COR-L47 (cell line): ENCODE measurements at places on chromosomes 3 and 15.

DNA sequence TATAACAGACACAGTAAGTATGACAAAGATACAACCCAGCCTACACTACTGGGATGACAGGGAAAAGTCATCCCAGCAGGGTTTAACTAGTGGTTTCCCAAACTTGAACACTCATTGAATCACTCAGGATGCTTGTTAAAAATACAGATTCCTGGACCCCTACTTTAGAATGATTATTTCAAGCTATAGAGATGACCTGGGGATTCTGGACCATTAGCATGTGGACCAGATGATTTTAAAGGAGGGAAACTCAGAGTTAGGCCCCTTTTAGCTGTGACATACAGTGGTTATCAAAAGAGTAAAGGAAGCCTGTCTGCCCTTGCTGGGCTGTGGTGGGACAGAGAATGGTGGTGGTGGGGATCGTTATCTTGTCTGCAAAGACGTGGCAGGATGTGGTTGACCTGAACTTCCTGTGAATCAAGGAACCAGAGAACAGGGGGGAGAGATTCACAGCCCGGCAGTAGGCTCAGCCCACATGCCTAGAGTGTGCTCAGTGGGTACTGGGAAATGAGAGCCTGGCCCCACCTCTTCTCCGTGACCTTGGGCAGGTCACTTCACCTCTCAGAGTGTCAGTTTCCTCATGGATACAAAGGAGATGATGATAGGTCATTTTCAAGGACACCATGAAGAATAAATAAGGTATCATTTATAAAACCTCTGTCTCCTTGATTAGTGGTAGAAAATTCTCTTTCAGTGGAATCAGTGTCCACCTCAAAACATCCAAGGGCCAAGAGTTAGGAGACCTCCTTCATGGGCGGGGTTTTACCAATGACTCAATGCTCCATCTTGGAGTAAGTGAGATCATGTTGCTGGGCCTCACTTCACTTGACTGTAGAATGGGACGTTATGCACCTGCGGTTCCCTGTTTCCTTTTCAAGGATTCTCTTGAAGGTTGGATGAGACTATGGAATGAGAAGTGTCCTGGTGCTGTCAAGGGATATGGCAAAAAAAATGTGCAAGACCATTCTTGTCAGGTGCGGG is 306.5 kb downstream of the RPLP1 start:
- no peak for DNase-seq

- no peak for DNase-seq
Observed at GRCh38 chr3:127749787-127750225, 72.5 kb downstream of the MGLL start.

GRCh38 chr3:146560678-146561077 is 16.3 kb upstream of the PLSCR1 start:
- no peak for DNase-seq

DNA sequence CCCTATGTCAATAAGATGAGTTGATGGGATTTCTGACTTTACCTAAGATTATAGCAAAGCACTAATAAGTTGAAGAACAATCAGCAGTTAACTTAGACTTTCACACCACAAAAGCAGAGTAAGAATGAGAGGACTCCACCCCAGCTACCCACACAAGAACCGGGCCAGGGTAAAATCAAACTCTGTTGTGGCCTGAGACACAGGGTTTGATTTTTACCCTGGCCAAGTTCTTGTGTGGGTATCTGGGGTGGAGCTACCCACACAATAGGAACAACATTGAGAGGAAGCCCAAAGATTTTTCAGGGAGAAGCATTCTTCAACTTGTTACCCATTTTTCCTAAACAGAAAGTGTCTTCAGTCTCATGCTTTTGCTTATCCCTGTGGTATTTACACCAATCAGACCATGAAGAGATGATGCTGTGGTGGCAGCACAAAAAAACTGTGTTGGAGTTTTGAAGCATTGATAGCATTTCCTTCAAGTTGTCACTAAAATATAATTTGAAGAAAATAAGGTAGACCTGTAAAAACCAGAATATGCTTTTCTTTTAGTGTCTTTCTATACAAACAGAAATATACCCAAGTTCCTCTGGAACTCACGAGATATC is 25.6 kb downstream of the CPOX start:
- no peak for DNase-seq

GRCh38 chr3:61991706-61992105 is 381.6 kb downstream of the FEZF2 start:
- DNase-seq = no peak
